Smooth muscle cell of bladder (primary cell): ENCODE measurements at places on chromosomes 6 and 20. TPM values are rescaled to one million over a fixed set of nuclear protein-coding genes. Genes with fewer than 3 reads are reported as not detected.

AIF1 gene
- not detected in 2 replicates for total RNA-seq

KCNG1 gene
- total RNA-seq = 11.8 and 16.7 TPM in 2 replicates

SLC35D3 gene
- not detected in 2 replicates for total RNA-seq

FLRT3 gene
- 8.7 and 32.9 TPM in 2 replicates for total RNA-seq

PREX1 gene
- total RNA-seq = 8.1 and 13.1 TPM in 2 replicates

COX4I2 gene
- total RNA-seq = not detected in 2 replicates
